Activated naive CD4-positive, alpha-beta T cell treated with anti-CD3 and anti-CD28 coated beads, Interleukin-2, amount 10 ng/mL, durations not matched to agents 7 days and 5 days (primary cell): ENCODE measurements at places on chromosomes 12 and 14.

DNA sequence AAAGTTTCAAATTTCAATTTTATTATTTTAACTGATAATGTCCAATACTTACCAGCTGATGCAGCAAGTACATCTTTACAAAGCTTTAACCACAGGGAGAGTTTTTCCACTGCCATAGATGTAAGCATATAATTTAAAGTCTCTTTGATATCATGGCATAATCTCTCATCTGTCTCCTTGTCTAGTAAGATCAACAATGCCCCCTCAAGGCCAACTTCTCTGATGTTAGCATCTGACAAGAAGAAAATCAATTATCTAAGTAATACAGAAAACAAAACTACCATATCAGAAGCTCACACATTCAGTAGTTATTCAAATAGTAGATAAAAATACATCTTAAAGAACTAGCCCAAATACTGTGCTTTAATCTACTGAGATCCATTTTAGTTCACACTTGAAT is 94.2 kb downstream of the HEATR5A start:
- DNase-seq = no peak

- no peak for DNase-seq
These were observed 16.9 kb downstream of the LRRK2 start for GRCh38 chr12:40241741-40242140.

DNA sequence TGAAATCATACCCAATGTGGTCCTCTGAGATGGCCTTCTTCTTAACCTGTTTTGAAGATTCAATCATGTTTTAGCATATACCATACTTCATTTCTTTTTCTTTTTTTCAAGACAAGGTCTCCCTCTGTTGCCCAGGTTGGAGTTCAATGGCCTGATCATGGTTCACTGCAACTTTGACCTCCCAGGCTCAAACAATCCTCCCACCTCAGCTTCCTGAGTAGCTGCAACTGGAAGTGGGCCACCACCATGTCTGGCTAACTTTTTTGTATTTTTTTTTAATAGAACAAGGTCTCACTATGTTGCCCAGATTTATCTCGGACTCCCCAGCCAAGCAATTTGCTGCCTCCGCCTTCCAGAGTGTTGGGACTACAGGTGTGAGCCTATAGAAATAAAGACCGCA is 30.4 kb downstream of the SOAT2 start:
- DNase-seq = no peak

- no peak for DNase-seq
These were observed 219.1 kb upstream of the NPAS3 start for GRCh38 chr14:32719601-32720000.

GRCh38 chr14:69850086-69850735 is 29.0 kb upstream of the SMOC1 start:
- DNase-seq = no peak

- DNase-seq = peak; percentile 83
These were observed 65.6 kb upstream of the PTGR2 start for GRCh38 chr14:73785834-73786635.

DNA sequence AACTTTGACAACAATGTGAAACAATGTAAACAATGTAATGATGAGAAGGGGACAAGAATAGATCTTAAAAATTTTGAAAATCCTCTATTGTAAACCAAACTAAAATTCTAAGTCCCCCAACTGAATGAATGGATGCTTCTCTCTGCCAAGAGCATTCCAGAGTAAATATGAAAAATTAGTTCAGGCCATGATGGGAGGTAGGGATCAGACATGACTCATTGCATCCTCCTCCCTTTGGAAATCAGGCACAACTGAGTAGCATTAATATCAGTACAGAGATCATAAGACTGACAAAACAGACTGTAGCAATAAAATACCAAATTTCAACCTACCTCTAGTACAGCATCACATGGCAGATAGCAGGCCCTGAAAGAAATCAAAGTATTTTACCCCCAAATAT is 559.9 kb downstream of the C12orf50 start:
- DNase-seq = no peak

DNA sequence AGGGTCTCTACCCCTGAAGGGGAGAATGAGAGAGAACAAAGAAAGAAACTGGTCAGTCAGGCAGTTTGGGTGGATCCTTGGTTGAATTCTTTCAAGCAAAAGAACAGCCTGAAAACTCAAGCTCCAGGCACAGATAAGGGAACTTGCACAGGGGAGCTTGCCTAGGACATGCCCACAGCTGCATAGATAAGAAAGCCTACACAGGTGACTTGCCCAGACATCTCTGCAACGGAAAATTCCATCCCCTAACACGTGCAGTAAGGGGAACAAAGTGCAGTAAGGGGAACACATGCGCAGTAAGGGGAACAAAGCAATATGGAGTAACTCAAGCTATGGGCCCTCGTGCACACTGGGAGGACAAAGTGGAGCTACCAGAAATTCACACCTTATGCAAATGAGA is 540.1 kb upstream of the MIS18BP1 start:
- no peak for DNase-seq

DNA sequence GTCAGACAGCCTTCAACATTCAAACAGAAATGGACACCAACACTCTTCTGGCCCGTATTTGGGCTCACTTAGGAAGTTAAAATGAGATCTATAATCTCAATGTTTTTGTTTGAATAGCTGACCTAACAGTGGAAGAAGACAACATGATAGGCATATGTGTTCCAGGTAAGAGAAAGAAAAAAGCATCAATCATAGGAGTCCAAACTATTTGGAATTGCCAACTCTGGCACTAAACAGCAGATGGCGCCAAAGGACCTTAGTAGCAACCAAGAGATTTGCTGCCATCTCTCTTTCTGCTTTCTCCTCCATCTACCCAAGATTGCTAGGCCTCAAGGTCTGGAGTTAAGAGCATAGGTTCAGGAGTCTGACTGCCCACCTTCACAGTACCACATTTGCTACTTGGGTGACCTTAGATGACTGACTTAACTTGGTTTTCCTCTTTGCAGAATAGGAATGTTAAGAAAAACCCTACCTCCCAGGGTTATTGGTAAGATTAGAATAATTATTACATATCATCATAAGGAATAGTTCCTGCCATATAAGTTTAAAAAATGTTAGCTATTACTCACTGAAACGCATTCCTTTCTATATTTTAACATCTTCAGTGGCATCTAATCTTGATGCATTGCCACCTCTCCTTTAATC is 30.2 kb downstream of the PEX5 start:
- peak; percentile 82 for DNase-seq

DNA sequence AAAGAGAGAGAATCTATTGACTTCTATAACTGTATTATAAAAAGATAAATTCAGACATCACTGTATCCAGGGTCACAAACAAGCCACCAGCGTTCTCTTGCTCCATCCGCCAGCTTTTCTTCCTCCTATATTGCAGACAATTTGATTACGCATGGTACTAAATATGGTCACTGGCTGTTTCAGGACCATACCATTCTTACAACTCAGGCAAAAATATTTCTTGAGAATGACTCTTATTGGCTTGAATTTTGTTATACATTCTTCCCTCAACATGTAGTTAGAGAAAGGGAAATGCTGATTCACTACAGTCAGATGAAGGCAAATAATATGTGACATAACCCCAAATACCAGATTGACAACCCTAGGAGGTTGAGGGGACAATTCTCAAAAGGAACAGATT is 101.3 kb downstream of the SLC6A15 start:
- no peak for DNase-seq

DNA sequence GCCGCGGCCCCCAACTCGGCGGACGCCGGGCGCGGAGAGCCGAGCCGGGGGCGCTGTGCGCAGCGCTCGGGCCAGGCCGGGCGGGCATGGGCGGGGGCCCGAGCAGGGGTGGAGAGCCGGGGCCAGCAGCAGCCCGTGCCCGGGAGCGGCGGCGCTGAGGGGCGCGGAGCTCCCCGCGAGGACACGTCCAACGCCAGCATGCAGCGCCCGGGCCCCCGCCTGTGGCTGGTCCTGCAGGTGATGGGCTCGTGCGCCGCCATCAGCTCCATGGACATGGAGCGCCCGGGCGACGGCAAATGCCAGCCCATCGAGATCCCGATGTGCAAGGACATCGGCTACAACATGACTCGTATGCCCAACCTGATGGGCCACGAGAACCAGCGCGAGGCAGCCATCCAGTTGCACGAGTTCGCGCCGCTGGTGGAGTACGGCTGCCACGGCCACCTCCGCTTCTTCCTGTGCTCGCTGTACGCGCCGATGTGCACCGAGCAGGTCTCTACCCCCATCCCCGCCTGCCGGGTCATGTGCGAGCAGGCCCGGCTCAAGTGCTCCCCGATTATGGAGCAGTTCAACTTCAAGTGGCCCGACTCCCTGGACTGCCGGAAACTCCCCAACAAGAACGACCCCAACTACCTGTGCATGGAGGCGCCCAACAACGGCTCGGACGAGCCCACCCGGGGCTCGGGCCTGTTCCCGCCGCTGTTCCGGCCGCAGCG is 639 bp downstream of the FZD10 start:
- no peak for DNase-seq

GRCh38 chr12:123163227-123163626 is 12.3 kb upstream of the PITPNM2 start:
- no peak for DNase-seq

DNA sequence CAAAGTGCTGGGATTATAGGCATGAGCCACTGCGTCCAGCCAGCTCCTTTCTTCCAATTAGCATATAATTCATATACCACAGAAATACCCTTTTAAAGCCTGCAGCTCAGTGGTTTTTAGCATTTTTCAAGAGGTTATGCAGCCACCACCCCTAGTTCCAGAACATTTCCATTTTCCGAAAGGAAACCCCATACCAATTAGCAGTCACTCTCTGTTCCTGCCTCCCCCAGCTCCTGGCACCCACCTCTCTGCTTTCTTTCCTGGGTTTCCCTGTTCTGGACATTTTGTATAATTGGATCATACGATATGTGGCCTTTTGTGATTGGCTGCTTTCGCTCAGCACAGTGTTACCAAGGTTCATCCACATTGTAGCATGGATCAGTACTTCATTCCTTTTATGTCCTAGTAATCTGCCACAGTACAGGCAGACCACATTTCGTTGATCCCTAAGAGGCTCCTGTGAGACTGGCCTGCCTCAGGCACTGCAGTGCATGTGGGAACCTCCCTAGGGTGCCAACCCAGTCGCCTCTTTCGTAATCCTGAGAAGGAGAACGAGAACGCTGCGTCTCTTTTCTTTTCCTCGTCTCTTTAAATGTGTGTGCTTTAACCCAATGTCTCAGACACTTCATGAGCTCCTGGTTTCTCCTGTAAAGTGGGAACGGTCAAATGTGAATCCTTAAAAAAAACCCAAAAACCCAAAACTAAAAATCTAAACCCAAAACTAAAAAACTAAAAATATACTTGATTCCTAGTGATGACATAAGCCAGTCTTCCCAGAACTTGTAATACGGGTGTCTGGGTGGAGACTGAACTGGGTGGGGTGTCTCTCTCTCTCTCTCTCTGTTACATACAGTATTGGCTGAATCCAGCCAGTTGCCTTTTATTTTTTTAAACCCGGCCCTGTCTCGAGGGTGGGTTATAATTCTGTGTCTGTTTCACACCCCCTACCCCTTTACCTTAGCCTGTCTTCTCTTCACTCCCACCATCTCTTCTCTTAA is 14.7 kb downstream of the AACS start:
- DNase-seq = no peak

DNA sequence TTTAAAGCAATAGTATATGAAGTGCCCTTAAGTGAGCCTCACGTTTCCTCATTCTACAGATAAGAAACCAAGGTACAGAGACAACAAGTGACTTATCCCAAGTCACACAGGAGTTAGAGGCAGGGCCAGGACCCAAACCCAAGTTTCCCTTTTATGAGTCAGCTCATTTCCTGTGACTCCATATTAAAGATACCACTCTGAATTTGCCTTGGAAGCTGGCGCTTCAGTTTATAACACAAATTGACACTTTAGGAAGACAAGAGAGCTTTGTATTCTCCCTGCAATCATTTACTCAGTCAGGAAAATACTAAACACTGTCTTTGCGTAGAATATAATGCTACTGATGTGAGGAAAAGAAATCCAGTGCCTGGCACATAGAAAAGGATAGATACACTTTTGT is 43.2 kb downstream of the MYBPC1 start:
- no peak for DNase-seq

- DNase-seq = no peak
These were observed 25.7 kb downstream of the FBXO33 start for GRCh38 chr14:39406560-39406959.

- no peak for DNase-seq
These were observed 105.9 kb downstream of the PLXNC1 start for GRCh38 chr12:94254270-94254669.

DNA sequence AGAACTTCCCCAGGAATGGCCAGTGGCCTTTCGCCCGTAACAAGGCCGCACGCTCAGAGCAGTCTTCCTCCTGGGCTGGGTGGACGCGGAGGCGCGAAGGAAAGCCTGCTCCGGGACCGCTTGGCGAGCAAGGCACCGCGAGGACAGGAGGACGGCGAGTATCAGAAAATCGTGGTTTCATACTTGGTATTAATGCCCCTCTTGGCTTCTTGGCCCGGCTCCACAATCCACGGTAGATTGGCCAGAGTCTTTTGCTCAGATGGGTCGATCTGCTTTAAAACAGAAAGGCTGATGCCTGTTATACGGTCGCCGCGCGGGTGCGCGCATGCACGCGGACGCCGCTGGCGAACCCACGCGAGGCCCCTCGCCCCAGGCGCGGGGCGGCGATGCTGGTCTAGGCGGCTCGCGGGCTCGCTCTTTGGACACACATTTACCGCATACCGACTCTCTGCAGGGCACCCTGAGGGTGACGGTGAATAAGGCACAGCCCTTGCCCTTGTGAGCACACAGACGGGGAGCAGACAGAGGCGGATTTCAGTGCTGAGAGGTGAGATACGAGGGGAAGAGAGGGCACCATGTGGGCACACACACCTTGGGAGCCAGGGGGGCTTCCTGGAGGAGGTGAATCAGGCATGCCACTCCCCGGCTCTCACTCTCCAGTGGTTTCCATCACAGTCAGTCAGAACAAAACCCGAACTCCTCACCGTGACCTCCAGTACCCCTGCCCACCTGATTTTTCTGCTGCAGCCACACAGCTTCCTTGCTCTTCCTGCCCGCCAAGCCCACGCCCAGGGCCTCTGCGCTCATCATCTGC is 100.7 kb downstream of the APAF1 start:
- peak; percentile 33 for DNase-seq

- DNase-seq = no peak
These were observed 35.6 kb upstream of the ANKS1B start for GRCh38 chr12:100020370-100020769.

GRCh38 chr12:114682785-114683708 is 928 bp downstream of the TBX3 start:
- DNase-seq = no peak
